Right cardiac atrium (tissue), 5 donors: ENCODE measurements at places on chromosomes 2 and 18. TPM values are rescaled to one million over a fixed set of nuclear protein-coding genes. Genes with fewer than 3 reads are reported as not detected.

Gene CNNM3
- 12.0 TPM for total RNA-seq

Gene IKZF2
- total RNA-seq, result 6.1 TPM

Gene IL1A
- total RNA-seq, result not detected

Gene SRD5A2
- total RNA-seq, result not detected

Gene ANKRD23
- total RNA-seq, result 11.6 TPM

Gene WDR7
- 26.7 TPM for total RNA-seq

DNA sequence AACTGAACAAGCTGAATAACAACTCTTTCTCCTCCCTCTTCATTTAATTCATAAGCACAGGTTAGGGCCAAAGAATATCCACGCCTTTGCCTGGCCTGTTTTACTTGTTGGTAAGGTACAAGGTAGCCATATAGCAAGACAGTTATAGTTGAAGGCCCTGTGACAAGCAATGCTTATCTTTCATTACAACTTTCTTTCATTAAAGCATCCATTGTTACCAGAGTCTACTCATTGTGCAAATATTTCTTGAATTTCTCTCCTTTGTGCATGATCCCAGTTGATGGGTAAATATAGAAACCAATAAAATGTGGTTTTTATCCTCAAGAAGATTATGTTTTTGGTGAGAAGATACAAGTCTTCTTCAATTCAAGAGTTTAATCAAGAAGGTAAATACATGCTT lies 140.2 kb downstream of the UBE2E3 start:
- DNase-seq, result no peak

- DNase-seq, result no peak
Observed at GRCh38 chr2:143522699-143523098, 393.5 kb downstream of the ARHGAP15 start.

DNA sequence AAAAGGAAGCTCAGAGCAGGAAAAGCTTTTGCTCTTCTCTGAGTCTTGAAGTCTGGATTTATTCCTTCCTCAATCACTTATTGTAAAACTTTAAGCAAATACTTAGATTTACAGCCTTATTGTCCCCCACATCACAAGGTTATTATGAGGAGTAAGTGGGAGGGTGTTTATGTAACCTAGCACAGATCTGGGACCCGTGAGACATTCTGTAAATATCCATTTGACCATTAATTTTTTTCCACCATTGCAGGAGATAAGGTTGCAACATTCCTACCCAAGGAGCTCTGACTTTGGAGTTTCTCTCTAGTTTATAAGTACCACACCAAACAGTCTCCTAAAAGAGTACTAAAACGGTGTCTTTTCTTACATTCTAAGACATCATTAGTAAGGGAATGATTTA lies 52.1 kb upstream of the CTIF start:
- no peak for DNase-seq

- DNase-seq, result no peak
Observed at GRCh38 chr18:13051950-13052349, 60.8 kb downstream of the CEP192 start.

DNA sequence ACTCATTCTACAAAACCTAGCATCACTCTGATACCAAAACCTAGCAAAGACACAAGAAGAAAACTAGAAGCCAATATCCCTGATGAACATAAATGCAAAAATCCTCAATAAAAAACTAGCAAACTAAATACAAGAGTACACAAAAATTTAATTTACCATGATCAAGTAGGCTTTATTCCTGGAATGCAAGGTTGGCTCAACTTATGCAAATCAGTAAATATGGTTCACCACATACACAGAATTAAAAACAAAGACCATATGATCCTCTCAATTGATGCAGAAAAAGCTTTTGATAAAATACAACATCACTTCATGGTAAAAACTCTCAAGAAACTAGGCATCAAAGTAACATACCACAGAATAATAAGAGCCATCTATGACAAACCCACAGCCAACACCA lies 188.3 kb downstream of the ETAA1 start:
- no peak for DNase-seq
